ENCODE measurements at places on chromosomes 5 and 9.
A peak's percentile ranks its signal among the peaks of the same experiment; 100 is the strongest.

GRCh38 chr5:123429993-123430392 lies 6.8 kb upstream of the CEP120 start:
- DNase-seq = no peak

DNA sequence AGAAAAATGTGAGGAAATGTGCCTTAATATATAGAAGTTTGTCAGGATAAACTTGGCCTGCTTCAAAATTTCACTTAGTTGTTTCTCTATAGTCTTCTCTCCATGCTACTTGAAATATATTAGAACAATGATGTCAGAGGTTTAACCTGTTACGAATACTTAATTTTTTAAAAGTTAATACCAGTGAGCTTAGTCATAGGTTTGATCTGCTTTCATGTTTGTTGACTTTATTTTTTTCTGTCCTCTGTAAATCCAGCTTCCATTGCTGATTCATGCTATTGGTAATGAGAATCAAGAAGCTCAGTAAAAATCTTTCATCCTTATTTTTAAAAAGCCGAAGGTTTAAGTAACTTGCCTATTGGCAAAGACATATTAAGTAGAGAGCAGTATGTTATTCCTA lies 27.9 kb downstream of the BDP1 start:
- DNase-seq = no peak

DNA sequence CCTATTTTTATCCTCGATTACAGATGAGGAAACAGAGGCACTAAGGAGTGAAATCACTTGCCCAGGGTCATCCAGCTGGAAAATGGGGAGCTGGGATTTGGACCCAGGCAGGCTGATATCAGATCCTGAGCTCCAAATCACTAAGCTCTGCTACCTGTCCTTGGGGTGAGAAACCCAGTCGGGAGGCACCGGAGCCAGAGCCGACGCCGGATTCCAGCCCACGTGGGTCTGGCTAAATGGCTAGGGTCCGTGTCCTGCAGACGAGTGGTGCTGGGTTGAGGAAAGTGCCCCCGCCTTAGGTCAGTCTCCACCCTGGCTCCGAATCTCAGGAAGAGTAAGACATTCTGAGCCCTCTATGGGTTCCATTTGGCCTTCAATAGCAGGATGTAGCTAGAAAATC lies 61.3 kb upstream of the GGTA1 start:
- no peak for DNase-seq

GRCh38 chr5:3694819-3695218 lies 99.2 kb downstream of the IRX1 start:
- no peak for DNase-seq

DNA sequence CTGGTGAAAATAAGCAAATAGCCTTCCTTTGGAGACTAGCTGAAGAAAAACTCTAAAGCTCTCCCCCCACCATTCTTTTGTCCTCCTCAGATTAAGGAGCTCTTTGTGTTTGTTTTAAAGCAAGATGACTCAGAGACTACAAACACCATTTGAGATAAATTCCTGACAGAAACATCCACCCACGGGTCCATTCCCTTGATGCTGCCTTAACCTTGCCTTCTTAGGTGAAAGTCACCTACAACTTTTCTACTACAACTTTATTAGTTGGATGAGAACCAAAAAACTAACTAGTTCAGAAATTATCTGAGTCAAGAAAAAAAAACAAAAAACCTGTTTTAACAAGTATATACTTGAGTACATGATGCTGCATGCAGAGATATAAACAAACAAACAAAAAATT lies 831.1 kb downstream of the NR2F1-AS1 start:
- DNase-seq = no peak

DNA sequence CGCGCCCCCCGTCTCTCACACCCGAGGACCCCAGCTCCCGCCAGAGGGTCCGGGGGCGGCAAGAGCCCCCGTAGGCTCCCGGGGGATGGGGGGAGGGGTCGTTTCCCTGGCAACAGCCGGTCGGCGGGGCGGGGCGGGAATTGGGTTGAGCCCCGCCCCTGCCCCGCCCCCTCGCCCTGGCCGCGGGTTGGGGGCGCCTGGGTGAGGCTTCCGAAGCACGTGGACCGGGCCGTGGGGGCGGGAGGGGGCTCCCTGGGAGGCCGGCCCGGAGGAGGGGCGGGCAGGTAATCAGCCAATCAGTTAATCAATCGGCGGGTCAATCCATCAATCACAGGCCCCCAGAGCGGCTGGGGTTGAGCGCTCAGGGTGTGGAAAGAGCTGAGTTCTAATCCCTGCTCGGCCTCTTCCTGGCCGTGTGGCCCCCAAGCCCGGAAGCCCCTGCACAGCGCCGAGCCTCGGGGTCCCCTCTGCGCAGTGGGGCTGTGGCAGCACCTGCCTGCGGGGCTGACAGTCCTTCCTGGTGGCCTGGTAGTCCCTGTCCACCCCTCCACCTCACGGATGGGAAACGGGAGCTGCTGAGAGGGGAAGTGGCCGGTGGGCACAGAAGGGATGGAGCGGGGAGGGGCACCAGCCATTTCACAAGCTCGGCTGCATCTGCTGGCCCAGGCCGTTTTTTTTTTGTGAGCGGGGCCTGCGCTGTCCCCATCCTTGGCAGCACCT lies 174.2 kb upstream of the IER5L start:
- DNase-seq = no peak

GRCh38 chr5:94769996-94770395 lies 151.5 kb downstream of the SLF1 start:
- DNase-seq = no peak

DNA sequence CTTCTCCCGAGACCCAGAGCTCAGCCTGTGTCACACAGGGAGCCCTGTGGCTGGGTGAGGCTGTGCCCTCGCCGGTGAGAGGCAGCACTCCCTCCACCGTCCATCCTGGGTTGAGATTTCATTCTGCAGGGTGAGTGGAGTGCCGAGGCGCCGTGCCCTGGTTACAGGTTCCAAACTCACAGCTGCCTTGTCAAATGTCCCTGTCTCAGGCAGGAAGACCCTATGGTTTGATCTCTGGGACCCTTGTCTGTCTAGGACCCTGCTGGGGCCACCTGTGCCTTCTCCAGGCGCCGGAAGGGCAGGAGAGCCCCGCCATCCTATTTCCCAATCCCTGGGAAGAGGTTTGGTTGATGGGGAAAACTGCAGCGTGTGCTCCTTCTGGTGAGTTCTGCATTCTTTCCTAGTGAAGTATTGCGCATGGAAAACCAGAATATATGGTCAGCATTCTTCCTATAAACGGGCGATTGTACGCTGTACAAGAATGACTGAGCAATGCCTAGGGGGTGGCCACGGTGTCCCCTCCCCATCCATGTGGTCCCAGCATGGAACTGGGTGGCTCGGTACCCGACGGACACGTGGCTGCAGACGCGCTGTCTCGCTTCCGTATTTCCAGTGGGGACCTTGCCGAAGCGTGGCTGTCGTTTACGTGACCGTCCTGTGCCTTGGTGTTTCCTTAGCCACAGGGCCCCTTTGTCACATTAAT lies 95.9 kb upstream of the COL5A1 start:
- no peak for DNase-seq

DNA sequence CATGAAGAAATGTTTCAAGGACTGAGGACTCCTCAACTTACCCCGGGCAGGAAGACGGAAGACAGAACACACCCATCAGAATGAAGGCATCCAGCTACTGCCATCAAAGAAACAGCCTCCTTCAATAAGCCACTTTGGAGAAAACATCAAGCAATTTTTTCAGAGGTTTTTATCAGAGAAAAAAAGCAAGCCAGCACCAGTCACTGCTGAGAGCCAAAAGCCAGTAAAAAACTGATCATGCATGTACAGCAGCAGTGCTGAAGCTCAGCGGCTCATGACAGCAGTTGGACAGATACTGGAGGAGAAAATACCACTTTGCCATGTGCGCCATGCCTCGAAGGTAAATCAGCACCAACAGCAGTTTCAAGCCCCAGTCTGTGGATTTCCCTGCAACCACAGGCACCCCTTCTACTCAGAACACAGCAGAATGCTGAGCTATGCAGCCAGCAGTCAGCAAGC lies 10.1 kb upstream of the ZNF484 start:
- DNase-seq = no peak

- peak; percentile 27 for DNase-seq
Observed at GRCh38 chr9:127612939-127613582, 984 bp downstream of the STXBP1 start.

Data from stimulated activated CD4-positive, alpha-beta T cell treated with anti-CD3 and anti-CD28 coated beads, TNF-alpha, amount 100 ng/mL, for 48 hours (primary cell).